Smooth muscle cell of the pulmonary artery (primary cell): ENCODE measurements at places on chromosomes 1 and 21. TPM values are rescaled to one million over a fixed set of nuclear protein-coding genes. Genes with fewer than 3 reads are reported as not detected.

Gene OR10Z1
- total RNA-seq, result not detected in 2 replicates

Gene CRABP2
- 13.8 and 24.8 TPM in 2 replicates for total RNA-seq

Gene OR6F1
- total RNA-seq, result not detected in 2 replicates

Gene BCL10
- total RNA-seq, result 15.7 and 17.3 TPM in 2 replicates

Gene ELAPOR1
- total RNA-seq, result 0.39 and 0.59 TPM in 2 replicates

Gene LCE3D
- total RNA-seq, result not detected in 2 replicates

Gene ERVH48-1
- not detected in 2 replicates for total RNA-seq

Gene LRRC7
- total RNA-seq, result 0.07 TPM in 1 of 2 replicates, not detected in the other

Gene DCST1
- not detected in 2 replicates for total RNA-seq

Gene C4BPB
- total RNA-seq, result not detected in 2 replicates

Gene OR6N1
- not detected in 2 replicates for total RNA-seq

Gene HSPB7
- 45.2 and 102 TPM in 2 replicates for total RNA-seq

Gene PCP4
- total RNA-seq, result not detected in 2 replicates

Gene RHOC
- 360 and 387 TPM in 2 replicates for total RNA-seq

Gene ETV3L
- not detected in 2 replicates for total RNA-seq

Gene S100A7
- not detected in 2 replicates for total RNA-seq

Gene SIK1
- total RNA-seq, result 0.98 and 7.6 TPM in 2 replicates

Gene NR5A2
- under 0.01 and 0.33 TPM in 2 replicates for total RNA-seq

Gene ATP6V1G3
- not detected in 2 replicates for total RNA-seq

Gene TINAGL1
- total RNA-seq, result 133 and 442 TPM in 2 replicates

Gene AP4B1
- 11.7 and 13.6 TPM in 2 replicates for total RNA-seq

Gene PEAR1
- 12.7 and 15.9 TPM in 2 replicates for total RNA-seq

Gene XCL2
- total RNA-seq, result not detected in 2 replicates

Gene COL16A1
- total RNA-seq, result 90.8 and 97.8 TPM in 2 replicates

Gene PRKCZ
- total RNA-seq, result 1.3 and 2.4 TPM in 2 replicates

Gene CYP4A11
- total RNA-seq, result not detected in 2 replicates

Gene UBAP2L
- total RNA-seq, result 72.0 and 75.8 TPM in 2 replicates

Gene LY9
- not detected in 2 replicates for total RNA-seq
